Hepatic stellate cell (primary cell): ENCODE measurements at places on chromosomes 1 and 21.

DNA sequence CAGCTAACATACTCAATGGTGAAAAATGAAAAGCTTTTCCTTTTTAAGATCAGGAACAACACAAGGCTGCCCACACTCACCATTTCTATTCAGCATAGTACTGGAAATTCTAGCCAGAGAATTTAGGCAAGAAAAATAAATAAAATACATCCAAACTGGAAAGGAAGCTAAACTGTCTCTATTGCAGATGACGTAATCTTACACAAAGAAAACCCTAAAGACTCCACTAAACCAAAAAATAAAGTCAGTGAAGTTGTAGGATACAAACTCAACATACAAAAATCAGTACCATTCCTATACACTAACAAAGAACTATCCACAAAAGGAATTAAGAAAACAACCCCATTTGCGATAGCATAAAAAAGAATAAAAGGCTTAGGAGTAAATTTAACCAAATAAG, 181.2 kb downstream of the BRINP3 start:
- no peak for DNase-seq

DNA sequence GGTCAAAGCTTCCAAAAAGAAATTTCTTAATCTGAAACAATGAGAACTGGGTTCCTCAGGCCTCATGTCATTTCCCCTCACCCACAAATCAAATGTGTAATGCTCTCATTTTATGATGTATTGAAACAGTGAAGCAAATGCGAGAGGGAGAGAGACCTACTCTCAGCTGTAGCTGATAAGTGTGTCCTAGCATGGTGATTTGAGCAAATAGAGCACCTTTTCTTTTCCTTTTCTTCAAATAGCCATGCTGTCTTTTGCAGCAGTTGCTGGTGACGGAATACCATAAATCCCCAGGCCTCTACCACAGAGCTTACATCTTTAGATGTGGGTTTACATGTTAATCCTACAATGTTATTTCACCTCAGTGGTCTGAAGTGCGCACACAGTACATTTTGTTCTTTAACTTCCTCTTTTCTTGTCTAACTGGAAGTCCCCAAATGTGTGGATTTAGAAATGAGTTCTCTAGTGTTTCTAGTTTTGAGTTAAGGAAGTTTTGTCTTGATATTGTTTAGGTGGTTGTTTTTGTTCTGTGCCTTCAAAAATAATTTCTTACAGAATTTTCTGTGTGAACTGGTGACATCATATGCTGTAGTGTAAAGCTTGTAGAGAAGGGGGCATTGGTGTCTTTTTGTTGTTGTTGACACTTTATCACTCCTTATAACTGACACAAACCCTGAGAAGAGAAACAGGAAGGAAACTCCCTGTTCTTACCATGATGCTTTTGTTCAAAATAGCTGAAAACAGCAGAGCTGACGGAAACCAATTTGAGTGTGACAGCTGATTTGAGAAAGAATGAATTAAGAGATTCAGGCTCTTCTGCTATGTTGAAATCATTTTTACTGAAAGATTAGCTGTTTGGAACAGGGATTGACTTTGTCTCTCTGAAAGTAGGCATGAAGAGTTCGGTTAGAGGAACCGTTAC, 12.2 kb downstream of the SMAP2 start:
- DNase-seq = no peak

DNA sequence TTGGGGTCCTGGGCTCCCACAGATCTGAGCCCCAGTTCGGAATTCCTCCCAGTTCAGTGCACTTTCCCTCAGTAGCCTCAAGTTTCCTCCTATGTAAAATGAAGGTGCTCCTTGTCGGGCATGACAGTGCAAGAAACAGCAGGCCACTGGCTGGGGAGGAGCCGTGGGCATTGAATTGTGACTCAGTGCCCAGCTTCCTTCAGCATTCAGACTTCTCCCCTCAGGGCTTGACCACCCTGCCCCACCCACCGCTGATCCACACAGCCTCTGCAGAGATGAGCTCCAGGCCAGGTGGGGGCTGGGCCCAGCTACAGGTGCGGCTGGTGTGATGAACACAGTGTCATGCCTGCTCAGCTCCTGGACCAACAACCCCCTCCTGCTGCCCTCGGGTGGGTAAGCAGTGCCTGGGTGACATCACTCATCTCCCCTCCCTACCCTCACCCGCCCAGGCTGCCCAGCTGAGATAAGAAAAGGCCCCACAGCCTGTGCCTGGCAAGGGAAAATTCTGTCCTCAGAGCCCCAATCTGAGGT, 4.9 kb downstream of the MOB3C start:
- DNase-seq = no peak

GRCh38 chr21:46078978-46079351, 18.9 kb upstream of the COL6A2 start:
- DNase-seq = peak; percentile 57

DNA sequence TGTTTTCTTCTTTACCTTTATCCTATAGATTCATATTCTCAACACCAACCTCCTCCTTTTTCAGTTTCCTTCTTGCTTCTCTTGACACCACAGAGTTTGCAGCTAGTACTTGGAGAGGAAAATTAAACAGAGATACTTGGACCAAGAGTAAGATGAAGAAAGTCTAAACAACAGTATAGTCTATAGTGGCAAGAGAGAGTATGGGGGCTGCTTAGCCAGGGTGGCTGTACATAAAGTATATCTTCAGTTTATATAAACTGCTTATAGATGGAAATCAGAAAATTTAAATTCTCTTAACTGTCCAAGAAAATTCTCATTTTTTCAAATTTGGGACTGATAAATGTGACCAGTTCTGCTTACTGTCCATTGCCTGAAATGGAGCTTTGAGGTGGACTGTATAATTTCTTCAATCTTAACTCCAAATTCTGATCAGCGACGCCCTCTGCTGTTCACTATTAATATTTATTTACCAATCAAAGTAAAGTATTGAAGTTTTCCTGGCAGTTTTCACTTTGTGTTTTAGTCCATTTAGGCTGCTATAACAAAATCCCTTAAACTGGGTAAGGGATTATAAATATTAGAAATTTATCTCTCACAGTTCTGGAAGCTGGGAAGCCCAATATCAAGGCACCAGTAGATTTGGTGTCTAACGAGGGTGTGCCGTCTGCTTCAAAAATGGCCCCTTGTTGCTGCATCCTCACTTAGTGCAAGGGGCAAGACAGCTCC, 14.8 kb upstream of the METTL18 start:
- peak; percentile 18 for DNase-seq

- DNase-seq = no peak
Measured at GRCh38 chr1:172559572-172560210, 26.7 kb downstream of the SUCO start.

DNA sequence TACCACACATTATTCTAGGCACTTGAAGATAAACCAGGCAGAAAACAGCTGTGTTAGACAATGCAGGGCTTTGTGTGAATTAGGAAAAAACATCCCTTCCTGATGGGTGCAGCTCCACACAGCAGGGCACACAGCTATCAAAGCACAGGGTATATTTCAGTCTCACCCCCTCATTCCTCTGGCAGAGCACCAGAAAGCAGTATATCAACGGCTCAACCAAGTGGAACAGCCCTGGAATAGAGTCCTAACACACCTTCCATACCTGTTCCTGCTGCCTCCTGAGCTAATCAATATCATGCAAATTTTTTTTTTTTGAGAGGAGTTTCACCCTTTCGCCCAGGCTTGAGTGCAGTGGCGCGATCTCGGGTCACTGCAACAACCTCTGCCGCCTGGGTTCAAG, 32.1 kb downstream of the LYST start:
- no peak for DNase-seq

- no peak for DNase-seq
Measured at GRCh38 chr1:106223213-106223612, 833.3 kb upstream of the PRMT6 start.

GRCh38 chr1:174157157-174157806, 2.0 kb upstream of the RABGAP1L start:
- no peak for DNase-seq

DNA sequence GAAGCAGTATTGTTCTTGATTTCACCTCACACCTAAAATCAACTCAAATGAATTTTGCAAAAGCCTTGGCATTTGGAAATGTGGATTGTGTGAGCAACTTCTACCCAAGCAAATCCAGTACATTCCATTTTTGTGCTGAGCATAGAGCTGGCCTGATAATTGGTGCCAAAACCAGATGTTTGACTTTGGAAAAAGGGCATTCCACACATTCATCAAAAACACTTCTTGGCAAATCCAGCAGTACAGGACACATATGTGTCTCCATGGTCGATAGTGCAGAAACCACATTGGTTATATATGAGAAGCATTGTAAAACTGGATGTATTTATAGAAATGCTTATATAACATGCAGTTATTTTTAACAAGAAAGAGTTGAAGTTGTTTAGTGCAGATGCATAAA, 210.4 kb downstream of the KCNK2 start:
- no peak for DNase-seq

- DNase-seq = no peak
Measured at GRCh38 chr1:234645964-234646363, 36.0 kb upstream of the IRF2BP2 start.
